ENCODE measurements at places on chromosomes 1 and 21. TPM values are rescaled to one million over a fixed set of nuclear protein-coding genes. Genes with fewer than 3 reads are reported as not detected.

DNA sequence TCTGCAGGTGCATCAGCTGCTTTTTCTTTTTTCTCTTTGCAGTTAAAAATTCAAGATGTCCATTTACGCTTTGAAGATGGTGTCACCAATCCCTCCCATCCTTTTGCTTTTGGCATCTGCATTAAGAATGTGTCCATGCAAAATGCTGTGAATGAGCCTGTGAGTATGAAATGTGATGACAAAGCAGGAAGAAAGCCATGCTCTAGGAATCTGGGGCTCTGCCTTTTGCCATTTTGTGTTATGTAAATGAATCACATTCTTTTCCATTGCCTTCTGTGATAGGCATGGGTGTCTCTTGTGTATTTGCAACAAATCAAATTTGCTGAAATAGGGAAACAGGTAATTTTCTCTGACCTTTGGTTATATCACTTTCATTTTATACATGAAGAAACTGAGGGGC is 19.4 kb downstream of the VPS13D start:
- H3K4me1 ChIP-seq: no peaks in the 10 kb centered on the region
- peaks cover 10% of the 10 kb centered on the region for H3K36me3 ChIP-seq
- no peak overlapping the region for H3K4me3 ChIP-seq
- H3K27ac ChIP-seq: no peak overlapping the region
- no peaks in the 10 kb centered on the region for H3K27me3 ChIP-seq

- H3K27me3 ChIP-seq: peaks cover 6% of the 10 kb centered on the region
- H3K4me1 ChIP-seq: no peaks in the 10 kb centered on the region
- no peak for DNase-seq
- H3K36me3 ChIP-seq: no peaks in the 10 kb centered on the region
- no peak overlapping the region for H3K4me3 ChIP-seq
These were observed 39.4 kb downstream of the RCSD1 start for GRCh38 chr1:167669209-167670124.

GRCh38 chr1:88701275-88701674 is 17.2 kb downstream of the PKN2 start:
- H3K36me3 ChIP-seq: no peaks in the 10 kb centered on the region

DNA sequence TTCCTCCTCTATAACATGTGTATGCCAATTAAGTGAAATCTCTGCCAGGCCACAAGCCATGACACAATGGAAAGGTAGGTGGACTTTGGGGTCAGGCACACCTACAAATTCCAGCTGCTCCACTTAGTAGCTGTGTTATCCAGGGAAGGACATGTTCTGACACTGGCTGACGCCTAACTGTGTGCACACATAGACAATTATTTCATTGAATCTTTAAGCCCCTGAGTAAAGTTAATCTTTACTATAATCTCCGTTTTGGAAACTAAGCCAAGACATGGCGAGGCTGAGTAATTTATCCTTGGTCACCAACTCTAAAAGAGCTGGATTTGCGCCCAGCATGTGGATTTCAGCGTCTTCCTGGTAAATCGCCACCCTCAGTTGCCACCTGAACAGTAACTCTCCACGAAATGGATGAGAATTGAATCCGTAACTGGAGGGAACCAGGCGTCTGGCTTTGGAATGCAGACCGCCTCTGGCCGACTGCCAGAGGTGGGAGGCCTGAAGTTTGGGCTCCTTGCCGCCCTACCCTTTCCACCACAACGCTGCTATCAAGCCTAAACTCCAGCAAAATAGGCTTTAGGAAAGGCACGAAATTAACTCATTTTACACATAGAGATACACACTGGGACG is 888 bp upstream of the SNRPE start:
- H3K27me3 ChIP-seq: no peaks in the 10 kb centered on the region
- peak overlapping the region; percentile 91 for H3K27ac ChIP-seq

GRCh38 chr1:31084782-31085569 is 19.5 kb upstream of the PUM1 start:
- no peak overlapping the region for H3K4me3 ChIP-seq
- no peaks in the 10 kb centered on the region for H3K27me3 ChIP-seq
- no peak overlapping the region for H3K27ac ChIP-seq
- DNase-seq: no peak
- no peaks in the 10 kb centered on the region for H3K36me3 ChIP-seq
- H3K4me1 ChIP-seq: no peaks in the 10 kb centered on the region

DNA sequence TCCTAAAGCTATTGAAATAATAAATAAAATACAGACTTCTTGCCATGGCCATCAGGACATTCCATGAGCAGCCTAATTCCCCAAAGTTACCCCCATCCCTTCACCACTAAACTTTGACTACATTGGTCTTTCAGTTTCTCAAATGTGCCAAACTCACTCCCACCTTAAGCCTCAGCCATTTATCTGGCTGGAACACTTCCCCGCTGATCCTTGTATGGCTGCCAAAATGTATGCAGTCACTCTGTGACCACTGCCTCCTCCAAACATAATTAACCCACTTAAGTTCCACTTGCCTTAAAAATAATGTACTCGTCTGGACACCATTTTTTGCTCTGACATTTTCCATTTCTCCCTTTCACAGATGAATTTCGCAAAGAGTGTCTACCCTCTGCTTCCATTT is 407.4 kb downstream of the NTNG1 start:
- no peak overlapping the region for H3K4me3 ChIP-seq
- H3K36me3 ChIP-seq: no peaks in the 10 kb centered on the region
- no peak overlapping the region for H3K27ac ChIP-seq
- H3K27me3 ChIP-seq: no peaks in the 10 kb centered on the region
- DNase-seq: peak; percentile 70

Gene CLCA1
- 0.01 TPM for polyA plus RNA-seq

Gene DCDC2B
- polyA plus RNA-seq: not detected

Gene SLC6A9
- 3.4 TPM for polyA plus RNA-seq

Gene PHGDH
- 45.0 TPM for polyA plus RNA-seq

Gene ODF2L
- polyA plus RNA-seq: 14.1 TPM

Data from fibroblast of lung (primary cell).